GM06990 (cell line): ENCODE measurements at places on chromosomes 16 and 17.
A peak's percentile ranks its signal among the peaks of the same experiment; 100 is the strongest.

- no peak for DNase-seq
These were observed 36.0 kb downstream of the TMEM235 start for GRCh38 chr17:78267253-78268073.

DNA sequence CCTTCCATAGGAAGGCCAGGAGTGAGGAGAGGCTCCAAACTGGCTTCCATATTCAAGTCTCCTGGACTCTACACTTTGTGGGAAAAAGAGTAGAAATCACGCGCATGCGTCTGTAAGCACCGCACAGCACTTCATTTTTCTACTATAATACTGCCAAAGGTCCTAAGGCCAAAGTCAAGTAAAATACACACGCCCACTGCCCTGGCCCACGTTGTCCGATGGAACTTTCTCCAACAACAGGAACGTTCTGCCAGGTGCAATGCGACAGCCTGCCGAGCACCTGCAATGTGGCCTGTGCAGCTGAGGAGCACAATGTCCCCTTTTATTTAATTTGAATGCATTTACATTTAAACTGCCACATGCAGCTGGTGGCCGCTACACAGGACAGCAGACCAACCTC is 23.5 kb downstream of the DNASE1 start:
- DNase-seq: no peak

GRCh38 chr16:71337631-71338030 is 20.9 kb upstream of the CALB2 start:
- DNase-seq: no peak

DNA sequence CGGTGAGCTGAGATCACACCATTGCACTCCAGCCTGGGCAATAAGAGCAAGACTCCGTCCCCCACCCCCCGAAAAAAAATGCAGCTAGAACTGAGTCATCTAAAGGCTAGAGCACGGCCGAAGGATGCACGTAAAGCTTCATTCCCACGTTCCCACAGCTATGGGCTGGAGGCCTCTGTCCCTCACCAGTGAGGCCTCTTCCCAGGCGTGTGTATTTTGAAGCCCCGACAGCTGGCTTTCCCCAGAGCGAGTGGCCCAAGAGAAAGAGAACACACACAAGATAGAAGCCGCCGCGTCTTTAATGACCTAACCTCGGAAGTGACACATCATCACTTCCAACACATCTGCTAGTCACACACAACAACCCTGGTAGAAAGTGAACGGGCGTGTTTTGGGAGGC is 6.6 kb upstream of the KCTD5 start:
- DNase-seq: no peak

- no peak for DNase-seq
These were observed 20.3 kb downstream of the HELZ start for GRCh38 chr17:67224736-67225135.

- no peak for DNase-seq
These were observed 83.9 kb upstream of the IRX5 start for GRCh38 chr16:54846766-54847165.

DNA sequence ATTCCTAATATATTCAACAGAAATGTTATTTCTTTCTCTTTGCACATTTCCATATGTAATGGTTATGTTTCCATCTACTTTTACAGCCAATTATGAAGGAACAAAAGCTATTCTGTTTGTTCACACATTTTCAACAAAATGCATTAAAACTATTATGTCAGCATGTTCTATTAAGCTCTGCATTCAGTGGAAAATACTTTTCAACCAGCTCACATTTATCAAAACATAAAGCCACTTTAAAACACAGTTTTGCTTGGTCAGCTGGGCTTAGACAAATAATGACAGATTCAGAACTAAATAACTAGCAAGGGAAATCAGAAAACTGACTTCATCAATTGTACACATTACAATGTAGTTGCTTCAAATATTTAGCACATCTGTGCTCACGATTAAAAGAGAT is 6.9 kb downstream of the SALL1 start:
- DNase-seq: no peak

DNA sequence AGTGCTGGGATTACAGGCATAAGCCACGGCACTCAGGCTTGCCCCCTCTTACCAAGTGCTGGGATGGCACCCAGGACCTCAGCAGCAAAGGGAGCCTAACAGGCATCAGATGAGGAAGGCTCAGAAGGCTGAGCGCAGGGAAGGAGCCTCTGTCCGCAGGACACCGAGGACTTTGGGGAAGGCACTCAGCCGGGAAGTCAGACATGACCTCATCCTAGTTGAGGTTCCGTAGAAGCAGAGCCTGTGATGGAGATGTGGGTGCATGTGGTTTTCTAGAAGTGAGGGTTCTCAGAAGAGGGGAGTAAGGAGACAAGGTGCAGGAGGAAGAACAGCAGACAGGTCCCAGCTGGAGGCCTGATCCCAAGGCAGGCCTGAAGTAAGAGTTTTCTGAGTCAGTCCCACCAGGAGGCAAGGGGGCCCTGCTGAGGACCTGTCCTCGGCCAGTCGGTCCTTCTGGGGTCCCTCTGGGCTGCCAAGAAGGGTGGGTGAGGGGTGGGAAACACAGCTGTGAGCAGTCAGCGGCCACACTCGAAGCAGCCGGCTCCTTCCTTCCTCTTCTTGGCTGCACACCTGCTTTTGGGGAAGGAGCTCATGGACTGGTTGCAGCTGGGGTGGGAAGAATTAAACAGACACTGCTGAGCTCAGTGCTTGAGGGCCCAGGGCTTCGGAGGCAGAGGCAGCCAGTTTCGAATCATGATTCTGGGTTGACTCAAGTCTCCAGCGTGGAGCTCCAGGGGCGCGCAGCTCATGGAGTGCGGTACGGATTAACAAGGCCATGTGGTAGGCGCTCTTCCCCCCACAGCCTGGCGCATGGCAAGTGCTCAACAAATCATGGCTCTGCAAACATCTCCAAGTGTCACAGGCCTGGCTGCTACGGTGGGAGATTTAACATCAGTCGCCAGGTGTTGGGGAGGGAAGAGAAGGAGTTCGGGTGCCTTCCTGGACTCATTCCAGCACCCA is 38.9 kb upstream of the SNN start:
- peak; percentile 55 for DNase-seq

DNA sequence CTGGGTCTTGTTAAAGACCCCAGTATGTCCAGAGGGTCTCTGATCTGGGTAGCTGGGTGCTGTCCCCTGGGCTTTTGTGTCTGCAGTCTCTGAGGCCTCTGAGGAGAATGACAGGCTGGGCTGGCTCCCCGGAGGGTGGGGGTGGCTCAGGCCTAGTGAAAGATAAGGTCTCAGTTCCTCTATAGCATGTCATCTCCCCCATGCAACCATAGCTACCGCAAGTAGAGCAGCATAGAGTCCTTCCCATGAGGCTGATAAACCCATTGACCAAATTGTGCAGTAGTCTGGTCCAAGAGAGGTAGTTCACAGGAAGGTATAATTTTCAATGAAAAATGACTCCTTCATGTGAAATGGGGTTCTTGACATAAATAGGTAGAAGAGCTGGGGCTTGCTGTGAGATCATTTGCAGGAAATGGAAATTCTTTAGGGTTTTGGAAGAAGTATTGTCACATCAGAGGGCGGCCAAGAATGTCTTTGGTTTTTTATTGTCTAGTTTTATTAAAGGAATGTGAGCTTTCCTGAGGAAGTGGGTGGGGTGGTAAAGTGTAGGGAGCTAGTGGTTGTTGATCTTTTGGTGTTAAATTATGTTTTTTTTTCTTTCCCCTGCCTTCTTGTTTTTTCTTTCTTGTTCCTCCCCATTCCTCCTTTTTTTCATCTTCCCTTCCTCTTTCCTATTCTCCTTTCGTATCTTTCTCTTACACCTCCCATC is 21.0 kb downstream of the SLC7A6OS start:
- peak; percentile 69 for DNase-seq

GRCh38 chr17:3448059-3448665 is 14.5 kb upstream of the OR1E2 start:
- DNase-seq: no peak

- DNase-seq: no peak
These were observed 5.1 kb upstream of the KRT23 start for GRCh38 chr17:40942553-40942952.

GRCh38 chr16:57540906-57541753 is 1.3 kb upstream of the ADGRG5 start:
- DNase-seq: no peak

DNA sequence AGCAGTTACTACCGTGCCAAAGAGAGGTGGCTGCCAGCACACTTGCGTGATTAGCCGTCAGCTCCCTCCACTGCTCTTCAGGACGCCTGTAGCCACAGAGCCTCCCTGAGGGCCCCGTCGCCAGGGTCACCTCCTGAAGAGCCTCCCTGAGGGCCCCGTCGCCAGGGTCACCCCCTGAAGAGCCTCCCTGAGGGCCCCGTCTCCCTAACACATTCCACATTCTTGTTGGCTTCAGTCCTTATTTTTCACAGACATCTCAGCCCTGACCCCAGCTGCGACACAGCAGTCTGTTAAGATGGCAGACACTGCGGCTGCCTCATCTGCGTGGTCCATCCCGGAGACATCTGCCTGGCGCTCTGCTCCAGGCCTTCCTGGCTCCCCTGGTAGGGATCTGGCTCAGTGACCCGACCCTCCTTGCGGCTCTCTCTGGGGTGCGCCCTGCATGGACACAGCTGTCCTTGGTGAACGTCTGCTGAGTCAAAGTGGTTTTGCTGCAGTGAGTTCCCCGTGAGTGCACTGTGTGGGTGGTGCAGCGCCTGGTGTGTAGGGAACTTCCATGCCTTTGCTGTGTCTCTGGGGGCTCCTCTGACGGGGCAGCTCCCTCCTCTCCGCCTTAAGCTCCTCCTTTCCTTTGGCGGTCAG is 11.4 kb downstream of the ACSF3 start:
- peak; percentile 13 for DNase-seq

- no peak for DNase-seq
These were observed 252.9 kb upstream of the XYLT1 start for GRCh38 chr16:17723531-17724134.

DNA sequence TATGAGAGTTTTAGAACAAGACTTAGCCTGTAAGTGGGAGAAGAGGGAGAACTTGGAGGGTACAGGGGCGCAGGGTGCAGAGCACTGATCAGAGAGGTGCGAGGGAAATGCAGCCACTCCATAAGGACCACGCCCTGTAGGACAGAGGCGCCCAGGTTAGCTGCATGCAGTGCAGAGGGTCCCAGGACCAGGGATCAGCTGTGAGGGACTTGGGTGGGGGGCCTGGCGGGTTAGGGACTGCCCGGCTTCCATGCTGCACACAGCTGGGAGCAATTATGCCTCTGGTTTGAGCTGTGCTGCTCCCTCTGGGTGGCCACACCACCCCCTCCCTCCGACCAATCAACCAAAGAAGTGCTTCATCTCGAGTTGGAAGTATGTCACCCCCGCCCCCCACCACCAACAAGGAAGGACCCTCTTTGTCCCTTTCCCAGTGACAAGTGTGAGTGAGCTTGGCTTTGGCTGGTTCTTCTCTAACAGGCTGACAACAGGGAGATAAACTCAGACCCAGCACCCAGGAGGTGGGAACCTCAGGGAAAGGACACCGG is 22.2 kb upstream of the CLEC18A start:
- DNase-seq: no peak

- no peak for DNase-seq
These were observed 113.1 kb downstream of the SNX29 start for GRCh38 chr16:12089492-12090150.

- no peak for DNase-seq
These were observed 1.6 kb downstream of the CA7 start for GRCh38 chr16:66845791-66846221.

DNA sequence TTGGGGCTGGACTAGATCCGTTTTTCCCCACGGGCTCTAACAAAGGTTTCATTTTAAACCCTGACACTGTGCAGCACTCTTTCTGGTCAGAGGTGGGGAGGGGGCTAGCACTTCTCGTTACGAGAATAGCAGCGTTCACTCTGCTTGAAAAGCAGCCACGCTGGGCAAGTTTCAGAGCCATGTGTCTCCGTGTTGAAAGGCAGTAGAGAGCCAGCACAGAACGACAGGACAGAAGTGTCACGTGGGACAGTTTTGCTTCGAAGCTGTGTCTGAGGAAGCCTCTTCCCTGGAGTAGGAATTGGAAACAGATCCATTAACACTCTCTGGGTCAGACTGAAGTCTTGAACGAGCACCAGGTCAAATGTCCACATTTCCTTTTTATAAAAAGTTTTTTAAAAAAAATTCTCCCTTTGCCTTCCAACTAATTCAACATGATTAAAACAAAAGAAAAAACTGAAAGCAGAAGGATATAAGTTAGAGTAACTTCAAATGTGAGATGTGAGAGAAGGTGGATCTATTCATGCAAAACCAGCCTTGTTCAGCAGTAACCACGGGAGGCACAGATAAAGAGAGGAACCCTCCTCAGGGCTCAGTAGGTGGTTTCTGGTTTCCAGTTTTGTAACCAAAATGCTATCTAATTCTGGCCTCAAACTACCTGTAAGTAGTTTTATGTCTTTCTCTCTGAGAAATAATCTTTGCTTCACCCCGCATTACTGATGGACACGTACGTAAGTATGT is 65.0 kb downstream of the SMG6 start:
- peak; percentile 75 for DNase-seq

GRCh38 chr17:50467855-50468303 is 801 bp downstream of the CHAD start:
- no peak for DNase-seq

DNA sequence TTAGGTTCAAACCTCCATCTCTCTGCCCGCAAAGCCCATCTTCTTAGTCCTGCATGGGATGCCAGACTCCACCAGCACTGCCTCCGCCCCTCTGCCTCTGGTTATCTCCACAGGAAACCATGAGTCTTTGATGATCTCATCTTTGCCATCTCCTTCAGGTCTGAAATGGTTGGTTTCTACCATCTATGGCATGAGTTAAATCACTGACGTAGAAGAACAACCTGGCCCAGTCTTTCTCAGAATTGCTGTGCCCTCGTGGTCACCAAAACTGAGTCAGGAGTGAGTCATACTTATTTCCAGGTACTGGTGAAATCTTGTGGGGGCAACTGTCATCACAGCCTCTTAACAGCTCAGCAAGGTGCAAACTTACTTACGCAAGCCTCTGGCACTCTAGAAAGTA is 468.7 kb upstream of the C16orf82 start:
- DNase-seq: no peak

DNA sequence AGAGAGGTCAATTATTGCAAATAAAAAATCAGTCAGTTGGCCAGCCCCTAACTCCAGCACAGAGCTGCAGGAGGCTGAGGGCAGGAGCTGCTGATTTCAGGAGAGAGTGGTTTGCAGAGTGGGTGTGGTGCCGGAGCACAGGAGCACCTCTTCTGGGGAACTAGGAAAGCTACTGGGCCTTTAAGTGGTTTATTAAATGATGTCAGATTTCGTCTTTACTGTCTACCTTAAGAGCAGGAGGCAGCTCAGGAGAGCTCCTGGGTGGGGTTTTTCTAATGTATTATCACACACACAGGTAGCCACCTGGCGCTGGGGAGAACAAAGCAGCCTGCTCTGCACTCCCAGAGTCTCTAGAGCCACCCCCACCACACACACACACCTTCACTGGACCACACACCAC is 11.5 kb upstream of the HAS3 start:
- DNase-seq: no peak

DNA sequence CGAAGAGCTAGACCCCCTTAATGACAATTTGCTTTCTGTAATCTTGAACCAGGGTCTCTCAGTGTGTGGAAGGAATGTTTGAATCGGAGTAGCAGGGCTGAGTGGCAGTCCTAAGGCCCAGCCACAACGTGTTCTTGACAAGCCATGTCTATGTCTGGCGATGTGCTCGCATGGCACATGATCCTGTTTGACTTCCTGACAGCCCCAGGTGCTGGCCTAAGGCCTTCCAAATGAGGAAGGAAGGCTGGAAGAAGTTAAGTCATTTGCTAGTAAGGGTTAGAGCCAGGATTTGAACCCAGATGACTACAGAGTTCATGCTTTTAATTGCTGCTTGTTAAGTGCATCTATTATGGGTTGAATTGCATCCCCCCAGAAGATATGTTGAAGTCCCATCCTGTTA is 486.7 kb downstream of the MAF start:
- DNase-seq: no peak
